Activated T-cell treated with anti-CD3 and anti-CD28 coated beads, Interleukin-2, amount 50 U/mL, for 72 hours (primary cell): ENCODE measurements at places on chromosomes 7 and 10. TPM values are rescaled to one million over a fixed set of nuclear protein-coding genes. Genes with fewer than 3 reads are reported as not detected.

DNA sequence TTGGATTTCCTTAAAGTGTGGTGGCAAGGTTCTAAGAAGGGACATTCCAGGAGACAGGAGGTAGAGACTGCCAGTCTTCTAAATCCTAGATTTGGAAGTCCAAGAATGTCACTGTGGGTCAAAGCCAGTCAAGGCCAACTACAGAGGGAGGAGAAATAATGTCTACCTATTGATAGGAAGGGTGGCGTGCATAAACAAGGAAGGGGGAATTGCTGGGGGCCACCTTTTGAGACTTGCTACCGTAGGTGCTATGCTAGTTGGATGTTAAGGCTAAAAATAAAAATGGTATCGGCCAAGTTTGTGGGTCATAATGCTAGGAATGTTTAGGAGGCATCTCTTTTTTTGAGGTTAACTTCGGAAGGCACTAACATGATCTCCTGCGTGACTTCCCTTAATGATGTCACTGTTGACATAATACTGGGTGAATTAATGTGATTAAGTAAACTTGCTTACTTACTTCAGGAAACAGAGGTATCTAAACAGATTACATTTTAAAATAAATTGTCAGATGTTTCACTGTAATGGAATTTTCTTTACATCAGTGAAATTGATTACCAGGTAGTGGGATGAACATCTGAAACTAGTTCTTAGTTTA is 4.8 kb downstream of the BTRC start:
- peaks cover 6% of the 10 kb centered on the region for H3K36me3 ChIP-seq
- no peak for DNase-seq
- H3K4me3 ChIP-seq = no peak overlapping the region
- H3K4me1 ChIP-seq = peaks cover 28% of the 10 kb centered on the region
- H3K27ac ChIP-seq = no peak overlapping the region
- H3K27me3 ChIP-seq = no peaks in the 10 kb centered on the region

The NXPH1 gene
- not detected for total RNA-seq

GRCh38 chr7:47556511-47557180 is 25.3 kb downstream of the TNS3 start:
- peaks cover 5% of the 10 kb centered on the region for H3K4me1 ChIP-seq
- H3K27ac ChIP-seq = no peak overlapping the region
- no peaks in the 10 kb centered on the region for H3K36me3 ChIP-seq

The CALY gene
- total RNA-seq = 0.09 TPM

The ARHGEF35 gene
- total RNA-seq = 3.8 TPM

The HOXA2 gene
- not detected for total RNA-seq

The ZCCHC24 gene
- 1.1 TPM for total RNA-seq

- H3K27me3 ChIP-seq = no peaks in the 10 kb centered on the region
- no peak for DNase-seq
- H3K4me3 ChIP-seq = no peak overlapping the region
- H3K27ac ChIP-seq = no peak overlapping the region
Observed at GRCh38 chr7:148662646-148663045, 36.1 kb upstream of the CUL1 start.

The FAM25C gene
- total RNA-seq = not detected

The HOXA9 gene
- total RNA-seq = not detected

GRCh38 chr7:19713676-19714075 is 4.8 kb upstream of the POLR1F start:
- no peaks in the 10 kb centered on the region for H3K36me3 ChIP-seq
- no peaks in the 10 kb centered on the region for H3K27me3 ChIP-seq
- no peak overlapping the region for H3K4me3 ChIP-seq

The TEX36 gene
- not detected for total RNA-seq

The TMEM139 gene
- total RNA-seq = 1.3 TPM
